ENCODE measurements at places on chromosomes 1 and 21.

- no peak for DNase-seq
Observed at GRCh38 chr1:156897078-156897825, 3.7 kb downstream of the PEAR1 start.

DNA sequence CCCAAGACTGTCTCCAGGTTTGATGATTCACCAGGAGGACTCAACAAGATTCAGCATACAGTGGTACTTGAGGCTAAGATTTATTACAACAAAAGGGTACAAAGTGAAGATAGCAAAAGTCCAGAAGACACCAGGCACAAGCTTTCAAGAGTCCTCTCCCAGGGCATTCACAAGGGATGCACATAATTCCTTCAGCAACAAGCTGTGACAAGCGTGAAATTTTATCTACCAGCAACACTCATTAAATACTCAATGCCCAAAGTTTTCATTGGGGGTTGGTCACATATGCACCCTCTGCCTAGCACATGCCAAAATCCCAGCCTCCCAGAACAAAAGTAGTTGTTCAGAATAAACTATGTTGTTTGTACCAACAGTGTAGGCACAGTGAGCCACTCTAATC lies 62.3 kb downstream of the PRKACB start:
- no peak for DNase-seq

DNA sequence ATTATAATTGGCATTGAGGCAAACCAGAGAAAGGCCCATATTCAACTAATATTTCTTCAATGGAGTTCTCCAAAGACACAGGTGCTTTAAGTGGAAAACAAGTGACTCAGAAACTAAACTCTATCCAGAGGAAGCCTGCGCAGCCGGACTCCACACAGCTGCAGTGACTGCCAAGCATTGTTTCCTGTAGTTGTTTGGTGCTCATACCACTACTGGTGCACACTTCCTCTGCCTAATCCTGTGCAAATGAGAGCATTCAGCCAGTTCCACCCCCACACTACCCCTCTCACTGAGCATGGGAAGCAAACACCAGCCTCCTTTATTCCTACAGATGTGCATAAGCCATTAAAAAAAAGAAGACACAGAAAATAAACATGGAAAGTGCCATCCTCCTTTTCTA lies 102.9 kb downstream of the VAV3 start:
- no peak for DNase-seq

DNA sequence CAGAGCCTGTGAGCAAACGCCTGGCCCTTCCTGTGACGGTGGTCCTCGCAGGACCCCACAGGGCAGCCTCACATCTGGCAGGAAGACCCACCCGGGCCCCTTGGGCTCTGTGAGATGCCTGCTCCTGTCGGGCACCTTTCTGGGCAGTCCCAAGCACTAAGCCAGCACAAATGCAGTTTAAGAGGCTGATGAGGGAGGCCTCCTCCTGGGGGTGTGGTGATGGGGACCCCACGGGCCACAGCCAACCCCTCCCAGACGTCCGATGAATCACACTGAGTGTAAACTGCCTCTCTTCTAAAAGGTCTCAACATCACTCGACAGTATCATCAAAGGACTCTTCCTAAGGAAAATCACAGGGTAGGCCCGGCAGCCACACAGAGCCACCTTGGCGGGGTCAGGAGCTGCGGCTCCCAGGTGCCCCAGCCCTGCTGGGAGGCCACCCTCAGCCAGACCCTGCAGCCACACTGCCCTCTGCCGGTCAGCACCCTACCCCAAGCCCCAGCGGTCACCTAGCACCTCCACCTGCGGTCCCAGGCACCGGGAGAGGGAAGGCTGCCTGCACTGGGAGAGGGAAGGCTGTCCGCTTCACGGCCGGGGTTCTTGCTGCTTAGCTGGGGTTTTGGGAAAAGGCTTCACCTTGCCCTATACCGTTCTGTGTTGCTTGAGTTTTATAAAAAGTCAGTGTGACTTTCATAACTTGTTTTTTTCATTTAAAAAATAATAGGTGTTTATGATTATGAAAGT lies 3.9 kb upstream of the PRKCZ start:
- no peak for DNase-seq

DNA sequence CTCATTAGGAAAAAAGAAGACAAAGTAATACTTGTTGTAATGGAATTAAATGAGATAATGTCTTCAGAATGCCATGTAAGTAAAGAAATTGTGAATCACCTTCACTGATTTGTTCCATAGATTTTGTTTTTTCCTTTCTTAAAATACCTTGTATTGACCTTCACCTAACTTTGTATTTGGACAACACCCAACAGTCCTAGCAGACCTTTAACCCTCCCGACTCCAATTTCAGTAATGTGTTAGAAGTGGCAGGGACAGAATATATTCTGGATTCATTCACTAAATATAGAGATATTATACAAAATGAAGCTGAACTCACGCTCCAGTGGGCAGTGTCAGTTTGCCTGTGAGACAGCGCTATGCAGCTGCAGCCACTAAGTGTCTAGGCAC lies 57.9 kb downstream of the UCK2 start:
- DNase-seq = no peak

DNA sequence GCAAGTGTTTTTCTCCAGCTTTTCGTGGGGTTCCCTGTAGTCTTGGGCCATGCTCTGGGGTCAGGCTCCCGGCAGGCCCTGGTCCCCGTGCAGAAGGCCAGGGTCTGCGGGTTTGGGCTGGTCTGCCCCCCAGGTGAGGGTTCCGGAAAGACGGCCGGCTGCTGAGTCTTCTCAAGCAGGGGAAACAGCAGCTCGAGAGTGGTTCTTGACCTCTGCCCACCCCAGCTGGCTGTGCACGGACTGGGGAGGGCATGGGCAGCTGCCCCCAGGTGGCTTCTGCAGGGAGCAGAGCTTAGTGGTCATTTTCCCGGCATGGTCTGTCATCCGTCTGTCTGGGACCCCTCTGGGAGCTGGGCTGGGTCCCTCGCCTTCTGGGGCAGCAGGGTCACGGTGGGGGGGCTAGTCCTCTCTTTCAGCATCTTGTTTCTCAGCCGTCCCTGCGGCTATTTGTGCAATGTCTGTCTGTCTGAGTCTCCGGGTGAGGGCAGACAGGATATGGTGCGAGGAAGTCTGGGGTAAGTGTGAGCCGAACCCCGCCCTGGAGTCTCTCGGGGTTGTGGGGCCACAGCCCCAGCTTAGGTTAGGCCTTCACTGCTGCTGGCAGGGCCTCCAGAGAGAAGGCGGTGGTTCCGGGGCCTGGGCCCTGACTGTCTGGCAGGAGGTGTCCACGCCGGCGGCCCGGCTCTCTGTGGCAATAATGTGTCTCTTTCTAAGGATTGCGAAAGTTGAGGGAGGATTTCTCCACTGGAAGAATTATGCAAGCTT lies 6.1 kb downstream of the SKI start:
- DNase-seq = peak; percentile 96

DNA sequence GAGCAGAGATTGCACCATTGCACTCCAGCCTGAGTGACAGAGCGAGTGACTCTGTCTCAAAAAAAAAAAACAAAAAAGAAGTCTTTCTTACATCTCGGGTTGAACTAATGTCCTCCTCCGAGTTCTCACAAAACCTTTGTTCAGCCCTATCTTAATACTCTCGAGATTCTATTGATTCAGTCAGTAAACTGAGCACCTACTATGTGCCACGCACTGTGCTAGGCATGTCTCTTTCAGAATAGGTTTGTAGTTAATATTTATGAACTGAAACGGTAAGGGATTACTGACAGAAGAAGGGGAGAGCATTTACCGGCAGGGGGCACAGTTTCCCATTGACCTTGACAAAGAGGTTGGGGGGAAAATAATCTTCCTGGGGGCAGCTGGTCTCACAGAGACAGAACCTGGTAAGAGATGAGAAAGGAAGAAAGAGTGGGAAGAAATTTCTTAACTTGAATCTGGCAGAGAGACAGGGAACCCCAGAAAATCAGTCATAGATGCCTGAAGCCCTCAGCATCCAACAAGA lies 3.4 kb downstream of the PIAS3 start:
- no peak for DNase-seq

- no peak for DNase-seq
Observed at GRCh38 chr1:68758666-68759209, 261.9 kb upstream of the DEPDC1 start.

- DNase-seq = peak; percentile 94
Observed at GRCh38 chr1:32335790-32336590, at the start of gene MARCKSL1. Gene MARCKSL1, minus strand, starts transcription at chr1:32336233. Its CDS starts 200 bp downstream, at chr1:32336033.

- no peak for DNase-seq
Observed at GRCh38 chr1:189752461-189752995, 725.1 kb downstream of the BRINP3 start.

- DNase-seq = no peak
Observed at GRCh38 chr1:201790261-201790660, 38.7 kb upstream of the IPO9 start.

DNA sequence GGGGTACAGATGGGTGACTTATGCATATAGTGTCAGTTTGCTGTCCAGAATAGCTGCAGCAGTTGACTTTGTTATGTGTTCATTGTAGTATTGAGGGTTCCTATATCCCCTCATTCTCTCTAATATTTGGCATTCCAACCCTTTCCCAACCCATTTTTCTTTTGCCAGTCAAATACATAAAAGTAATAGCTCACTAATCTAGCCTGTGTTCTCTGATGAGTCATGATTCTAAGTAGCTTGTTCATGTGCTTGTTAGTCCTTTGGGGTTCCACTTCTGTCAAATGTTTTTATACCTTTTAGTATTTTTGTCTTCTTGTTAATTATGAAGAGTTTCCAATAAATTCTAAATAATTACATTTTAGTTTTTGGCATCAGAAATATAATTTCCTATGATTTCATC lies 99.2 kb upstream of the MROH9 start:
- DNase-seq = no peak

DNA sequence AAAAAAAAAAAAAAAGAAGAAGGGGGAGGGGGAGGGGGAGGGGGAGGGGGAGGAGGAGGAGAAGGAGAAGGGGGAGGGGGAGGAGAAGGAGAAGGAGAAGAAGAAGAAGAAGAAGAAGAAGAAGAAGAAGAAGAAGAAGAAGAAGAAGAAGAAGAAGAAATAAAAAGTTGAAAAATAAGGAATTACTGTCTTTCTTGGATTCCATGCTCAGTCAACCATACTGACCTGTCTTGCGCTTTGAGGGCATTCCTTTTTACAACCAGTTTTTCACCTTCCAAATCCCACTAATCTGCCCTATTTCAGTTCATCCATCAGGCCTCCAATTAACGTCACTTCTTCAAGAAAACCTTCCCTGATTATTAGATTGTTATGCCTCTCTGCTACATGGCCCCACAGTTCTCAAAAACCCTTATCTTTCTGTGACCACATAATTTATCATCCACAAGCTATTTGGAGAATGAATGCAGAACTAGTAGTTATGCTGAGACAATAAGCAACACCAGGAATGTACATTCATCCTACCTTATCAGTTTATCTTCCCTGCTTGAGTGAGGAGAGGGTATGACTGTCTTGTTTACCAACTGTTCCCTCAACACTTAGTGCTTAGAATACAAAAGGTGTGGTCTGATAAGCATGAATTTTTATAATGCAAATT lies 57.5 kb upstream of the GUCA2A start:
- DNase-seq = no peak

- no peak for DNase-seq
Observed at GRCh38 chr1:226691247-226691646, 47.8 kb downstream of the ITPKB start.

- DNase-seq = no peak
Observed at GRCh38 chr1:61403679-61404596, 321.0 kb downstream of the TM2D1 start.

GRCh38 chr1:154481053-154481452 lies 21.0 kb upstream of the TDRD10 start:
- no peak for DNase-seq

DNA sequence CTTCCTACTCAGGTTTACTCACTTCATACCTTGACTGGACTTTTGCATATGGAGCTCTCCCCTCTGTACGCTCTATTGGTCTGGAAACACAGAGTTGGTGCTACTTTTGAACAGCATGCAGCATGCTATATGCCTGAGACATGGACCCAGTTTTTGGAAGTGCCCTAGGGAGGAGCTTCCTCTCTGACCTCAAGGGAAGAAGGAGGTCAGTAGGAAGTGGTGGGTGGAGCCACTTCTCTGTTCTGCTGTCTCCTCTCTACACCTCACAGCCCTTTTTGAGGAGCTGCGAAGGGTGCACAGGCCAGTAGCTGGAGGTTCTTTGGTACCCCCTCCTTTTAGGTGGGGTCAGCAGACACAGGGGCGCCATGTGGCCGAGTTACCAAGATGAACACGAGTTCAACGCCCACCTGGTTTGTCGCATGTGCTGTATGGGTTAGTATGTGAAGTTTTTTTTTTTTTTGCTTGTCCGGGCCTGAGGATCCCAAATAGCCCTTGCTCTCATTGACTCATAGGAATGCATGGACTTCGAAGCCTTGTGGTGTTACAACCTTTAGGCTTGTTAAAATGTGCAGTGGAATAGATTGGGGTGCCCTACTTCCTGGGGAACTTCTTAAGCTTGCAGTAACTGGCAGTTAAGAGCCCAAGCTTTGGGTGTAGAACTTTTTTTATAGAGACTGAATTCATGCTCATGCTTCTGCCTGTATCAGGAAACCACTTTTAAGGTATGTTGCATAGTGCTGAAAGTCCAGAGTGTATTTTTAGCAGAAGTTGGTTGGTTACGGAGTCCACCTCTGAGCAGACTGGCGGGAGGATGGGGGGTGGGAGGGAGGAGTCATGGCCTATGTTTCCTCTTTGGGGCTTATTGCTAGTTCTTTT lies 10.7 kb downstream of the MACF1 start:
- no peak for DNase-seq

DNA sequence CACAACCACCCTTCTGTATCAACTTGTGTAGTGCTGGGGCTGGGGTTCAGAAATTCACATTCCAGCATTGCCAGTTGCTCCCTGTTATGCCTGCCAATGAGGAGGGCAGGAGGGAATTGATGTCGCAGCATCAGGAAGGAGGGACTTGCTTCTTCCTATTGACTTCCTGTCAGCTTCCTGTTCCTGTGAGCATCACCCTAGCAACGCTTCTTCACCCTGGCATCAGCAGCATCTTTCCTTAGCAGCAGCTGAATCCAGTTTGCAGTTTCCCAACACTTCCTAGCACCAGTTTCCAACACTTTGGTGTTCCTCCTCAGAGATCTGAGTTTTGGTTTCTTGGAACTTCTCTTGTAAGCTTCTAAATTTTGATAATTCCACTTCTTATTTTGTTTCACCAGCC lies 8.9 kb upstream of the TRIM62 start:
- DNase-seq = no peak

DNA sequence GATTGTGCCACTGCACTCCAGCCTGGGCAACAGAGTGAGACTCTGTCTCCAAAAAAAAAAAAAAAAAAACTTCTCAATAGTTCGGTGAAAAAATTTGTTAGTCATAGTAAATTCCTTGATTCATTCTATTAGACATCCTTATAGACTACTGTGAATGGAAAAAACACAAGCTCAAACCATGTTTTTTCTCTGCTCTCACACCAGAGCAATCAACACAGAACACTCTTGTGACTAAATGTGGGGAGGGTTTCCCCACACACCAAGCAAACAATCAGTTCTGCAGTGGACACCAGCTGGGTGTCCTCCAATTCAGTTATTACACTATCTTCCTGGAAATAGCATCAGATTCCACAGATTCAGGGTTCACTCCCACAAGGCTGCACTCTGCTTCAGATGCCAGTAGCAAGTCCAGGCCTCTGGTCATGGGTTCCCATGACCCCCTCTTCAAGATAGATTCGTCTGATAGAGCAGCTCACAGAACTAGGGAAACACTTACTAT lies 69.1 kb upstream of the TEKT2 start:
- DNase-seq = no peak
